ENCODE measurements at places on chromosomes 12 and 14. TPM values are rescaled to one million over a fixed set of nuclear protein-coding genes. Genes with fewer than 3 reads are reported as not detected.

KRT75 gene
- total RNA-seq = not detected

PTMS gene
- 864 TPM for total RNA-seq

TAS2R13 gene
- total RNA-seq = 0.90 TPM

RASAL1 gene
- total RNA-seq = 0.21 TPM

ASB2 gene
- total RNA-seq = not detected

DCN gene
- not detected for total RNA-seq

ST8SIA1 gene
- total RNA-seq = 0.77 TPM

CYP46A1 gene
- 5.2 TPM for total RNA-seq

MYH6 gene
- total RNA-seq = 1.6 TPM

MAP1LC3B2 gene
- total RNA-seq = not detected

NPFF gene
- not detected for total RNA-seq

FIGNL2 gene
- 42.0 TPM for total RNA-seq

FGF23 gene
- total RNA-seq = not detected

IL26 gene
- total RNA-seq = not detected

CLEC4C gene
- not detected for total RNA-seq

REP15 gene
- total RNA-seq = 4.0 TPM

PLA2G1B gene
- not detected for total RNA-seq

TMEM116 gene
- 8.2 TPM for total RNA-seq

IRF2BPL gene
- 8.6 TPM for total RNA-seq

ARL1 gene
- 59.2 TPM for total RNA-seq

GRCh38 chr14:25150401-25150800 is 100.5 kb upstream of the STXBP6 start:
- DNase-seq = no peak

DNA sequence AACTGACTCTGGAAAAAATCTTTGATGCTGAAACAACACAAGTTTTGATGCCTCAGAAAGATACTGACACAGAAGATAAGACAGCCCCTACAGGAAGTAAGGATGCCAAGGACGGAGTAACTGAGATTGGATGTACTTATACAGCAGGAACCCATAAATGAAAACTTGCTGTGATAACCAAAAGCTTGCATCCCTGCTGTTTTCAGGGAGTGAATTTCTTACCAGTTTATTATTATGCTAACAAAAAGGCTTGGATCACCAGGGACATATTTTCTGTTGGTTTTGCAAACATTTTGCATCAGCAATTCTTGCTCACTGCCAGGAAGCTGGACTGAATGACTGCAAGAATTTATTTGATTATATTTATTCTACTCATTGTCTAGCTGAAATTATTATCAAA is 197.7 kb downstream of the NAV3 start:
- no peak for DNase-seq

DNA sequence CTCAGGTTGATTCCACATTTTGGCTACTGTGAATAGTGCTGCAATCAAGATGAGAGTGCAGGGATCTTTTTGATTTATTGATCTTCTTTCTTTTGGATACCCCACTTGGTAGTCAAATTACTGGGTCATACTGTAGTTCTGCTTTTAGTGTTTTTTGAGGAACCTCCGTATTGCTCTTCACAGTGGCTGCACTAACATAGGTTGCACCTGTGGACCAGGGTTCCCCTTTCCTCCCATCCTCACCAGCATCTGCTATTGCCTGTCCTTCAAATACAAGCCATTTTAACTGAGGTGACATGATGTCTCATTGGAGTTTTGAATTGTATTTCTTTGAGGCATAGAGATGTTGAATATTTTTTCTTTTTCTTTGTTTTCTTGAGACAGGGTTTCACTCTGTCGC is 152.5 kb upstream of the TMEM132C start:
- DNase-seq = no peak

DNA sequence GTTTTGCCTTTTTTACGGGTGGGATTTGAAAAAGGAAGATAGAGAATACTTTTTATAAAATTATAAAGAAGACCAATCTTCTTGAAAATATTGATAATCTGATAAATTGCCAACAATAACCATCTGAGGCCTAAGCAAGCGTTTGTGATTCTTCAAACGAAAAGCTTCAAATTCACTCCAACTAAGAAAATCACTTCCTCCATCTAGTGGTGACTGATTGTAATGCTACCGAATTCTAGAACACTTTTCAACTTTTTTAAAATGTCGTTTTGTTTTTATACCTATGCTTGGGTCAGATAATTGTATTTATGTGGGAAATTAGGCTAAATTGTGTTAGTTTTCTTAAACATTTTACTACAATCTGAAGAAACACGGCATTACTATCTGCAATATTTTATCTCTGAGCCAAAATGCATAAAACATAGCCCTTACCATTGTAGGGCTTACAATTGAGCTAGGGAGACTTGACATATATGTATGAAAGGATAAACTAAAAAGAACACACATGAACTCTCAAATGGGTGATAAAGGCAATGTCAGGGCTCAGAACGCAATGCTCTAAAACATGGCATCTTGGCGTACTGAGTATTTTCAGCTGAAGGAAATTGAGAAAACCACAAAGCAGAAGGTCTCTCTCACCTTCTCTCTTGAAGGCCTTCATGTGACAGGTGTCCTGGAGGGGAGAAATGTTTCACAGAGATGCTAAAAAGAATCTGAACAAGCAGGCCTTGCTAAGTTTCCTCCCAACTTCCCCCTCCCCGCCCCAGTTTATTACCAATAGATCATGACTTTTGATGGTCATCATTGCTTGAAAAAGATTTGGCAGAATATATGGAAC is 36.8 kb upstream of the G2E3 start:
- no peak for DNase-seq

DNA sequence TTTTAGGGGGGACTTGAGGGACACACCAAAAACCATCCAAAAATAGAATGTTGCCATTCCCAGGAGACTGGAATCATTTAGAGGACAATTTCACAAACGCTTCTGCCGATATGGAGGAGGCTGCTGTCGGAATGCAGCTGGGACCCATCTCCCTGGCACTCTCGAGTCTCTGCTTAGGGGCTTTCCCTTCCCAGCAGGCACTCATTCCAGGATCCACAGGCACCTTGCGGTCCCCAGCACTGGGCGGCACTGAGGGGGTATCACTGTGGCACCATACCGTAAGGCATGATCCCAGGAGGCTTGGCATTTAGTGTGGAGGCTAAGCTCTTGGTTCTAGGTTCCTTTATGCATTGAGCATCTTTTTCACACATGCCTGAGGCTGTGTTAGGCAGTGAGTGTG is 36.6 kb upstream of the LTBP2 start:
- no peak for DNase-seq

GRCh38 chr12:34300376-34301250 is 278.3 kb downstream of the ALG10 start:
- DNase-seq = no peak

DNA sequence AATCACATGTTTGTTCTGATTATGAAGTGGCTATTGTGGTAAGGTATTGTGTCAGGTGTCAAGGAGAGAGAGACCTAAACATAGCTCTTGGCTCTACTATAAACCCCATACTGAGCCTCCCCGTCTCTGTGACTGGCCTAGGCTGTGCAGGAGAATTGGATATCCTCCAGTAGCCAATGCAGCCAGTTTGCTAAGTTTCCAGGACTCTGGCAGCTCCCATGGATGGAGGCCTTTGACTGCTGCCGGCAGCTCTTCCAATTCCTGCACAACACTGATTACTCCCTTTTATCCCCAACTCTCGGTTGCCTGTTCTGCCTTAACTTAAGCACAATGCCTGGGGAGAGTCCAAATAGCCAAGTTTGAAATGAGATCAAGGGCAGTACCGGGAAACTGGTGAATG is 59.3 kb downstream of the ABCC9 start:
- no peak for DNase-seq

GRCh38 chr14:34218881-34219280 is 243.2 kb downstream of the SPTSSA start:
- DNase-seq = no peak

DNA sequence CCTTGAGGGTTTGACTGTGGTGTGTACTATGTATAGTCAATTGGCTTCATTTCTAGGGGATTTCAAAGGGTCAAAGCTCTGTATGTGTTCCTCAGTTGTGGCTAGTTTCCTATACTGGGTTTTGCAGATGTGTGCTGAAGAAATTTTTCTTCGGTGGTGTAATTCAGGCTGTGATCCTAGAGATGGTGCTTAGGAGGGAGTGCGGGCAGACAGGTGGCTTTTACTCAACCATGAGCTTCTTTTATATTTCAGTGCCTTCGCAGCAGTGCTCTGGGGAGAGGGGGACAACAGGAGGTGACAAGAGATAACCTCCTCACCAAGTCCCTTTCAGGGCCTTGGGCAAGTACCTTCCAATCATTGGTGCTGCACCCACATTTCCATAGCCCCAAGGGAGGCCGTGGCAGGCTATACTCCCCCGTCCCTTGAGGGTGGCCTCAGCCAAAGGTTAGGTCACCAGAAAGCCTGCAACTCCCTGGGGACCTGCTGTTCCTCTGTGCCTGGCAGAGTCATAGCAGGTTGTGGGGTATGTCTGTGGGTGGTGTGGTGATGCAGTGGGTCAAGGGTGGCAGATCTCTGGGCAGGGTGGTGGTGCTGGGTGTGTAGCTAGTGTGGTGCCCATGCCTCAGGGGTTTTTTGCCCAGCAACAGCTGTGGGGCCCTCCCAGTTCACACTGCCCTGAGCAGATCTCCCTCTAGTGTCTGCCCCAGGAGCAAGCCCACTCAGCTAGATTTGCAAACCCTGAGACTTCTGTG is 37.0 kb upstream of the TMX1 start:
- DNase-seq = no peak

DNA sequence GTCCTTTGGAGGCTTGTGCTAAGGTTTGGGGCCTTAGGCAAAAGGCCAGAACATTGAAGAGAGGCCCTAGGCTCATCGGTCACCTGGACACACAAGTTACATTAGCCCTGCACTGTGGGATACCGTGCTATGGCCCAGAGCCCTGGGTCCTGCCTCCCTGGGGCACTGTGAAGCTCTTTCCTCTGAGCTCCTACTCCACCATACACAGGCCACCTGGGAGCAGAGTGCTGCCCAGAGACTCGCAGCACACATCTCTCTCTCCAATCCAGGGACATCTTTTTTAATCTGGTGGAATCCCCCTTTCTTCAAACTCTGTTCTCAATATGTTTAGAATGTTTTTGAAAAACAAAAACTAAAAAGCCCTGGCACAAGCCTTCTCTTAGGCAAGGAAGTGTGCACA is 314.2 kb upstream of the RGS6 start:
- DNase-seq = no peak

DNA sequence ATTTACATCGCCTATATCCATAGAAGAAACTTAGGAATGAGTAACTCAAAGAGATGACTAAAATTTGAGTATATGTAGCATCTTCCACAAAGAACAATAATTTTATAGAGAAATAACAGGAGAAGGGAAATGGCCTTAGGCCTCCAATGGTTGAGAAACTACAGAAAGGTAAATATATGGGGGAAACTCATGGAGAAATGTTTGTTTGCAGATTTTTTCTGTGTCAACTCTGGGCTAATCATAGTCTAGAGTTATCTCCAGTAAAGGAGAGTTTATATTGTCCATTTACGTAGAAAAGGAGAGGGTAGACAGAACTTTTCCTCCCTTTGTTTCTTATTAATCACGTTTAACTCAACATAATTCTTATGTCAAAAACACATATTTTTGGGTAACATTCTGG is 244.2 kb downstream of the GLT1D1 start:
- no peak for DNase-seq
